Activated naive CD8-positive, alpha-beta T cell treated with anti-CD3 and anti-CD28 coated beads for 36 hours (primary cell): ENCODE measurements at places on chromosomes 4 and X. TPM values are rescaled to one million over a fixed set of nuclear protein-coding genes. Genes with fewer than 3 reads are reported as not detected.

- H3K27me3 ChIP-seq = no peaks in the 10 kb centered on the region
- no peak overlapping the region for H3K27ac ChIP-seq
- H3K36me3 ChIP-seq = no peaks in the 10 kb centered on the region
- peak overlapping the region; percentile 32 for H3K4me3 ChIP-seq
Measured at GRCh38 chr4:94995684-94996394, 238.1 kb downstream of the BMPR1B start.

DNA sequence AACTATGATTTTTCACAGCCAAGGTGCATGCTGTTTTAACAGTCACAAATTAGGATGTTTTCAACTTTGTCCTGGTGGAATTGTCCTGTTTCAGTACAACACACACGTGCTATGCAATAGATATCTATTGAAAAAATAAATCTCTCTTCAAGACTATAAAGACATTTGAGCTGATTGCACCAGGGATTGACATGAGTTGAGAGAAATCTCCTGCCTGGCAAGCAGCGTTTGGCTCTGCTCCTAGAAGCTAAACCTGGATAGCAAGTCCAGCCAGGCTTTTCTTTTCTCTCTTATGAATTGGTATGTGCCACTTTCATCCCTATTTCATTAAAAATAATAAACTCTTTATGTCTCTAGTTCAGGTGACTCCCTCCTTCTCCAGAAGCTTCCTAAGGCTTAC, 16.6 kb upstream of the NPNT start:
- H3K27me3 ChIP-seq = peaks cover 15% of the 10 kb centered on the region
- no peak for DNase-seq
- H3K4me1 ChIP-seq = no peaks in the 10 kb centered on the region
- H3K27ac ChIP-seq = no peak overlapping the region
- no peak overlapping the region for H3K4me3 ChIP-seq

DNA sequence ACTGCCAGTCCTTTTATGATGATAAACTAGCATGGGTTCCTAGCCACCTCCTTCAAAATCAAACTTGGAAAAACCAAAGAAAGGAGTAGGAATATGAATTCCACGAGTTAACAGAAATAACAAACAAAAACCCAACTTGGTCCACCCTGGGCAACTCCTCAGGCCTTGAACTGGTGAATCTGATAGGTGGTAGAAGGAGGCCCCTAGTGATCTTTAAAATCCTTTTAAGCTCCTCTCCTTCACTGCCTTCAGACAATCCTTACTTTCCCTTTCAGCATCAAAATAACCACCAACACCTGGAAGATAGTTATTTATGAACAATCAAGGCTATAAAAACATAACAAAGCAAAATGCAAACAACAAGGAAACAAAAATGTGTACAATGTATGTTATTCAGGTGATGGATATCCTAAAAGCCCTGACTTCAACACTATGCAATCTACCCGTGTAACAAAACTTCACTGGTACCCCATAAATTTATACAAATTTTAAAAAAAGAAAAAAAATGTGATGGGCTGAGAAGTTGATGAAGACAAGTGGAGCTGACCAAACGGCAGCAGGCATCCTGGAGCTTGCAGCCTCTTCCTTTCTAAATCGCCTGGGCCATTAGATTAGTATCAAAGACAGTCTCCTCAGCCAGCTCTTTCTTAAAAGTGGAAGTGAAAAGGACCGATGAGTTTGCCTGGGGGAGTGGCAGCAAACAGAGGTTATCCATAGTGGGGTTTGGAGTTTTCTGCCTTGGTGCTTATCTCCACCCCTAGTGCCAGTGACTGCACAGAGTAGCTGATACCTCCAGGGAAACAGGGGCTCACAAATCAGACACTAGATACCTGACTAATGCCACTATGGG, 179.6 kb downstream of the TMA16 start:
- H3K27me3 ChIP-seq = no peaks in the 10 kb centered on the region
- H3K4me3 ChIP-seq = no peak overlapping the region
- peaks cover 17% of the 10 kb centered on the region for H3K4me1 ChIP-seq
- no peak overlapping the region for H3K27ac ChIP-seq

DNA sequence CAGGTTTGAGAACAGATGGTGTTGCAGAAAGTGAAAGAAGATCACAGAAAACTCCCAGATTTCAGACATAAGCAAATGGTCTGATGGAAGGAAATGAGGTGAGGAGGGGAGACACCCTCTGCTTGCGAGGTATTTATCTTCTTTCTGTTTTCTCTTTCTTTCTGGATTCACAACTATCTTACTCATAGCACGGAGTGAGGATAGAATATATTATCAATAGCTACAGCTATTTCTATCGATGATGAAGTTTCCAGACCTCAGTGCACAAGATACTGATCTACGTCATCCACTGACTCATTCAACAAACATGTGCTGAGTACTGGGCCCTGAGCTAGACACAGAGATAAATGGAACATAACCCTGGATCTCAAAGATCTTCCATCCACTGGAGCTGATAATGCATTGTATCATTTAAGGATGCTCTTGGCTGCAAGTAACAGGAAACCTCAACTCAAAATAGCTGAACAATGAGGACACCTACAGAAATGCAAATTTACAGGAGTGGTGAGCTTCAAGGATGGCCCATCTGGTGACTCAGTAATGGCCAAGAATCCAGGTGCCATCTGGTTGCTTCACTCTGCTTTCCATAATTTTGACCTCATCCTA, 21.2 kb downstream of the SLC2A9 start:
- no peak overlapping the region for H3K27ac ChIP-seq
- peaks cover 6% of the 10 kb centered on the region for H3K36me3 ChIP-seq
- peaks cover 17% of the 10 kb centered on the region for H3K4me1 ChIP-seq
- DNase-seq = no peak
- no peaks in the 10 kb centered on the region for H3K27me3 ChIP-seq
- no peak overlapping the region for H3K4me3 ChIP-seq

DNA sequence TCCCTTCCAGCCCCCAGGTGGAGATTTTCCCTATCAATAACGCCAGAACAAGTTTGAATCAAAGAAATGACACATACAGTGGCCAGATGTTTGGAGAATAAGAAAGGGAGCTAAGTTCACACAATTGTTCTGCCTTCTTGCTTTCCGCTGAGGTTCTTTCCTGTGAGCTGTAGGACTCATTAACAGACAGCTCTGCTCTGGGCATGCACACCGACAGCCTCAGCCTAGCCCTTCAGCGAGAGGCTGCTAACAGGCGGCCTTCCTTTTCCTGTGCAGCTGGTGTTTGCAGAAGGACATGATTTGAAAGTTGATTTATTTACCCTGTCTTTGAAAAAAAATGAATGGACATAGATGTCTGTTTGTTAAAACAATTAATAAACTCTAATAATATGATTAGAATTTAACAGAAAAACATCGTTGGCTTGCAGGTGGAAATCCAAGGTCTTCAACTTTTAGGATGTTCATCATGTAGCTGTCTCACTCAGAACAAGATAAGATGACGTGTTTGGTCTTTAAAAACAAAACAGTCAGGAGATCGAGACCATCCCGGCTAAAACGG, 183.3 kb downstream of the KDR start:
- H3K27me3 ChIP-seq = no peaks in the 10 kb centered on the region
- no peaks in the 10 kb centered on the region for H3K36me3 ChIP-seq
- peaks cover 22% of the 10 kb centered on the region for H3K4me1 ChIP-seq

- no peak overlapping the region for H3K27ac ChIP-seq
- no peak overlapping the region for H3K4me3 ChIP-seq
- peaks cover 15% of the 10 kb centered on the region for H3K36me3 ChIP-seq
- H3K4me1 ChIP-seq = no peaks in the 10 kb centered on the region
Measured at GRCh38 chr4:128107766-128108165, 46.7 kb downstream of the LARP1B start.

DNA sequence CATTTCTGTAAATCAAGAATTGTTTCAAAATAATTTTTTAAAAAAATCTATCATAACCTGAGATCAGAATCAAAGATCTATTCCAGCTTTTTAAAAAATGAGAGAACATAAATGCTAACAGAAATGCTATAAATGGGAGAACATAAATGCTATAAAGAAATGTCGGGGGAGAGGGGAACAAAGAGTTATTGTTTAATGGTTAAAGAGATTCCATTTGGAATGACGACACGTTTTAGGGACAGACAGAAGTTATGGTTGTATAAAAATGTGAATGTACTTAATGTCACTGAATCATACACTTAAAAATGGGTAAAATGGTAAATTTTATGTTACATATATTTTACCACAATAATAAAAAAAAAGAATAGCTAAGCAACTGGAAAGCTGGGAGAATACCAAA, 127.1 kb downstream of the ATRX start:
- H3K27ac ChIP-seq = no peak overlapping the region
- no peak overlapping the region for H3K4me3 ChIP-seq
- peaks cover 2% of the 10 kb centered on the region for H3K4me1 ChIP-seq
- no peak for DNase-seq

- peaks cover 29% of the 10 kb centered on the region for H3K36me3 ChIP-seq
- DNase-seq = no peak
- peaks cover 1% of the 10 kb centered on the region for H3K4me1 ChIP-seq
Measured at GRCh38 chr4:159360549-159360948, 257.7 kb downstream of the RAPGEF2 start.

DNA sequence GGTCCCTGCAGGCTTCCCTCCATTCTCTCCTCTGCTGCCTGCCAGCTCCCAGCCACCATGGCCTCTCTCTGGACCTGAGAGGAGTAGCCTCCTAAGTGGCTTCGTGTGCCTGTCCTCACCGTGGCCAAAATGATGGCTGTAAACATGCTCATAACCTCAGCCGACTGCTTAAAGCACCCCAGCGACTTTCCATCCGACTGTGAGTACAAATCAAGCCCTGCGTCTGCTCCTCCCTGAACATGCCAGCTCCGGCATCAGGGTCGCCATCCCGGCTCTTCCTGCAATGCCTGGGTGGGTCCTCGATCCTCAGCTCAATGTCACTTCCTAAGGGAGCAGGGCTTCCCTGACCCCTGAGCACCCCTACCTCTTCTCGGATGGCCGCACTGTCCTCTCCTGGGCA, 3.3 kb upstream of the SORCS2 start:
- no peak overlapping the region for H3K4me3 ChIP-seq
- H3K36me3 ChIP-seq = no peaks in the 10 kb centered on the region
- no peak overlapping the region for H3K27ac ChIP-seq
- H3K27me3 ChIP-seq = peaks cover 30% of the 10 kb centered on the region

GRCh38 chr4:143288171-143288570, 48.5 kb upstream of the GAB1 start:
- H3K4me1 ChIP-seq = no peaks in the 10 kb centered on the region
- DNase-seq = no peak
- H3K27me3 ChIP-seq = peaks cover 5% of the 10 kb centered on the region
- H3K36me3 ChIP-seq = no peaks in the 10 kb centered on the region
- H3K27ac ChIP-seq = no peak overlapping the region
- H3K4me3 ChIP-seq = no peak overlapping the region

- H3K4me3 ChIP-seq = no peak overlapping the region
- peaks cover 4% of the 10 kb centered on the region for H3K27me3 ChIP-seq
- H3K4me1 ChIP-seq = no peaks in the 10 kb centered on the region
- H3K27ac ChIP-seq = no peak overlapping the region
- DNase-seq = no peak
- no peaks in the 10 kb centered on the region for H3K36me3 ChIP-seq
Measured at GRCh38 chrX:110477593-110478228, 119.1 kb downstream of the RTL9 start.

- no peak overlapping the region for H3K27ac ChIP-seq
- DNase-seq = no peak
- no peak overlapping the region for H3K4me3 ChIP-seq
Measured at GRCh38 chrX:110173192-110174175, 144.4 kb downstream of the AMMECR1 start.

- peaks cover 2% of the 10 kb centered on the region for H3K4me1 ChIP-seq
- no peak for DNase-seq
Measured at GRCh38 chr4:2077537-2078460, 18.7 kb downstream of the NAT8L start.

Gene GATA1
- total RNA-seq = not detected

Gene AREG
- not detected for total RNA-seq

Gene ANAPC4
- 32.0 TPM for total RNA-seq

Gene GAGE13
- total RNA-seq = not detected

Gene SMARCA1
- total RNA-seq = 0.40 TPM

Gene ZNF81
- total RNA-seq = 7.8 TPM
